ENCODE measurements at places on chromosomes 2 and 18.

GRCh38 chr18:73939391-73939790, 208.2 kb downstream of the FBXO15 start:
- DNase-seq: no peak

- DNase-seq: no peak
Measured at GRCh38 chr2:14569294-14569693, 63.2 kb upstream of the LRATD1 start.

- DNase-seq: no peak
Measured at GRCh38 chr2:196309691-196310090, 138.3 kb upstream of the STK17B start.

GRCh38 chr2:231988179-231988866, 26.8 kb downstream of the DIS3L2 start:
- DNase-seq: no peak

GRCh38 chr2:54092940-54093339, 22.5 kb upstream of the ACYP2 start:
- DNase-seq: peak; percentile 23

GRCh38 chr2:111950236-111950635, 51.8 kb downstream of the MERTK start:
- DNase-seq: no peak

DNA sequence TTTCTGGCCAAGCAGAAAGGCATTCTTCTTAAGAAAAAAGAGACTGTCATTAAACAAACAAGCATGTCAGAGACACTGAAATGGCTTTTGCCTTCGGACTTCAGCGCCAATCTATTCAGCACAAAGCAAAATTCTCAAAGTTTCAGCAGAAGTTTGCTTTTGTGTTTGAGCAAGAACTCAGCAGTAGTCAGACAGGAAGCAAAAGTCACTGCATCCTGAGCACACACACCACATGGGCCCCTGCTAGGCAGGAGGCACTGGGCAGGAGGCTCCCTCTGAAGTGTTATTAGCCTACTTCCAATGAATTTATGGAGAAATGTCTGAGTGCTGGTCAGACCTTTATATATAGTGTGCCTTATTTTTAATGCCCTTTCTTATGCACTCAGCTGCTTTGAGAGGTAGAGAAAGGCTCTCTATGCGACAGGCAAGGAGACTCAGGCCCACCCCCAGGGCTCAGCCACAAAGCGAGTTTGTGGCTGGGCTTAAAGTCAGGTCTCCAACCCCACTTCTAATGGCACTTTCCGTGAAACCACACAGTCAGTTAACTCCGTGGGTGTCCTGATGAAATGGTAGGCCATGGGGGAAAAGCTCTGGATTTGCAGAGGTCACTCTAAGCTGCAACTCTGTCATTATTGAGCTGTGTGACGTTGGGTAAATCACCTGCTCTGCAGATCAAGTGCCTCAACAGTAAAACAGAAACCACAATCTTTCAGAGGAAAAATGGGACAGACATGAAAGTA, 161.0 kb upstream of the TMEM200C start:
- no peak for DNase-seq

DNA sequence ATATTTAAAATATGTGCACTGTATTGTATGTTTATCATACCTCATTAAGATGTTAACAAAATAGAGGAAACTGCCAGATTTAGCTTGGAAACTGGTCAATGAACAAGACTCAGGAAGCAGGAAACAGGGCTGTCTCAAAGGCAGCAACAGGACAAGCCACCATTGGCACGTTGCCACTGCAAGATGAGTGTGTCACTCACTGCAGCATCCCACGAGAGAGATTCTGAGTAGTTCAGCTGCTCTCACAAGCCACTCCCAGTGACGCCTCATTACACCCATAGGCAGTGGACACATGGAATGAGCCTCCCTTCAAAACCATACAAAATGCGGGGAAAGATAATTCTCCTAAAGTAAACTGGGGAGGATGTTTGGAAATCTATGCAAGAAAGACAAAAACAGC, 181.9 kb upstream of the DLGAP1 start:
- DNase-seq: no peak

DNA sequence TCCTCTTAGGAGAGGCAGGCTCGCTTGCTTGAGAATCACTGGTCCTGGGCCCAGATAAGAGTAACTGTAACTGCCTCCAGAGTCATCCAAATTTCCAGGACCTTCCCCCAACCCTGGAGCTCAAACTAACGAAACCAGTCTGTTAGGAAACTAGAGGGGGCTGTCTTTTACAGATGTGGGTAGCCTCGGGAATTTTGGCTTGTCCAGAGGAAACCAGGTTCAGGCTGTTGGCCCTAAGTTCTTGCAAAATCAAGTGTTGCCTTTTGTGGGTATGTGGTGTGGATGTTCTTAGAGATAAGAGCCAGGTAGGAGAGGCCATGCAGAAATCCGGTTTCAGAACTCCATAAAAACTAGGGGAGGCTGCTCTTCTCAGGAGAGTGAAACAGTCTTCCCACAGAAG, 125.0 kb upstream of the DLX2 start:
- no peak for DNase-seq

DNA sequence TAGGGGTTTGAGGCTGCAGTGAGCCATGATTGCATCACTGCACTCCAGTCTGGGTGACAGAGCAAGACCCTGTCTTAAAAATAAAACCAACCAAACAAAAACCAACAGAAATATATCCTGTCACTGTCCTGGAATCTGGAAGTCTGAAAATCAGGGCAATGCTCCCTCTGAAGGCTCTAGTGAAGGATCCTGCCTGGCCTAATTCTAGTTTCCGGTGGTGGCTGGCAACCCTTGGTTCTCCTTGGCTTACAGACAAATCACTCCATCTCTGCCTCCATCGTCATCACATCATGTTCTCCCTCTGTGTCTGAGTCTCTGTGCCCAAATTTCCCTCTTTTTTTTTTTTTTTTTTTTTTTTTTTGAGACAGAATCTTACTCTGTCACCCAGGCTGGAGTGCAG, 15.9 kb upstream of the VPS4B start:
- no peak for DNase-seq

DNA sequence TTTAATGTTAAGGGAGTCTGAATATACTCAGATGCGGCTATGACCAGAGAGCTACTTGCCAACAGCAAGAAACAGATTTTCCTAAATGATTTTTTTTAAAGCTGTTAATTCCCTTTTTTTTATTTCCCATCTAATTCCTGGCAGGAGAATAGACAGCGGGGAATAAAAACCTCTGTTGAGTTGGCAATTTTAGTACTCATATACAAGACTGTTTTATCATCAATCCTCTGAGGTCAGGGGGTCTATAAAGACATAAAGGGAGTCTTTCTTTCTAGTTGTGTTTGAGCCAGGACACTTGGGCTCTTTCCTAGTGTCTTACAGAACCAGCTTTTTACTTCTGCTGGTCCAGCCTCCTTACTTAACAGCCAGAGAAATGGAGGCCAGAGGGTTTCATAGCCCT, 29.4 kb downstream of the MAIP1 start:
- no peak for DNase-seq

Data from CD4-positive, alpha-beta T cell treated with Interleukin-17A for 4 hours (primary cell).